AG10803 (cell line): ENCODE measurements at places on chromosomes 2 and 18.
A peak's percentile ranks its signal among the peaks of the same experiment; 100 is the strongest.

- no peak for DNase-seq
Observed at GRCh38 chr2:61554604-61555003, 16.4 kb upstream of the XPO1 start.

GRCh38 chr2:81481994-81482368 lies 1177.4 kb upstream of the LRRTM1 start:
- no peak for DNase-seq

GRCh38 chr18:50111398-50111797 lies 83.5 kb downstream of the MYO5B start:
- DNase-seq: no peak

GRCh38 chr2:150296770-150297546 lies 190.5 kb downstream of the RND3 start:
- peak; percentile 60 for DNase-seq

DNA sequence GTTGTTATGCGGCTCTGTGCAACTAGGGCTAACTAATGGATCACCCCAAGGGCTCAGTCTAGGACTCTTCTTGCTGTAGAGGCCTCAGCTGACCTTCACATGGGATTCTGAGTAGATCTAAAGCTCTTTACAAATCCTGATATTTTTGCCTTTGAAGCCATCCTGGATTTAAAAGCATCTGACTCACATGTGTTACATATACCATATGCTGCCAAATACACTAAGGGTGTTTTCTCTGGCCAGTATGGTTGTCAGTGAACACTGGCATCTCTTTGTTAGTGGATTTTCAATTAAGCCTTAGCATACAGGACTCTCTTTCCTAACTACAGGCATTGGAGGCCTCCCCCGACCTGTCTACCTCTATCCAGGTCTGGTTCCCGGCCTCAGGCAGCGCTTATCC lies 992.8 kb upstream of the FANCL start:
- no peak for DNase-seq

DNA sequence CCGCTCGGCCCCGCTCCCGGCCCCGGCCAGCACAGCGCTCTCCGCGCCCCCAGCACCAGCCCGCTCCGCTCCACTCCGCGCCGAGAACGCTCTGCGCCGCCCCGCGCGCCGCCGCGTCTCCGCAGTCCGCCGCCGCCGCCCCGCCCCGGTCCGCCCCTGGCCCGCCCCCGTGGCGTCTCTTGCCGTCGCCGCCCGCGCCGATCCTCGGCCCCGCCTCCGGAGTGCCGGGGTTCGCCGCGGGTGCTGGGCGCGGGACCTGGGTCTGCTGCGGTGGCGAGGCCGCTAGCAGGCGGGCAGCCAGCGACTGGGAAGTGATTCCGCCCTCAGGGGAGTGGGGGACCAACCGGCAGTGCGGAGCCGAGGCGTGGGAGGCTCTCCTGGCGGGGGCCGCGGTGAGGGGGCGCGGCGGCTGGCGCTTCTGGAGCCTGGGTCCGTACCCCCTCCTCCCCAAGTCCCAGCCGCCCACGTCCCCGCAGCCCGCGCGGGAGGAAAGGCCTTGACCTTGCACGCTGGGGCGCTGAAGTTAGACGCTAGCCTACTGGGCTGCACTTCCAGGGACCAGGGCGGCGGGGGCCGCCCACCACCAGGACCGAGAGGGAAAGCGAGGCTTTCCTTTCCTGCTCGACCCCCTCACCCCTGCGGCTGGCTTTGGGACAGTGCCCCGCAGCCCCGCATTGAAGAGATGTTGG lies at the start of gene HS6ST1:
Gene HS6ST1 (minus strand): TSS at position 93 of the 689 bp plus-strand sequence. CDS start 305 bp downstream, outside the sequence.
- peak; percentile 84 for DNase-seq

- no peak for DNase-seq
Observed at GRCh38 chr2:25938345-25938744, 44.0 kb downstream of the KIF3C start.
